ENCODE measurements at places on chromosomes 4 and X. TPM values are rescaled to one million over a fixed set of nuclear protein-coding genes. Genes with fewer than 3 reads are reported as not detected.
A peak's percentile ranks its signal among the peaks of the same experiment; 100 is the strongest.

GRCh38 chr4:34464196-34464595 is 1780.1 kb downstream of the ARAP2 start:
- no peak for DNase-seq
- H3K27me3 ChIP-seq: no peaks in the 10 kb centered on the region
- H3K36me3 ChIP-seq: peaks cover 7% of the 10 kb centered on the region
- peaks cover 6% of the 10 kb centered on the region for H3K4me1 ChIP-seq
- no peak overlapping the region for H3K4me3 ChIP-seq

DNA sequence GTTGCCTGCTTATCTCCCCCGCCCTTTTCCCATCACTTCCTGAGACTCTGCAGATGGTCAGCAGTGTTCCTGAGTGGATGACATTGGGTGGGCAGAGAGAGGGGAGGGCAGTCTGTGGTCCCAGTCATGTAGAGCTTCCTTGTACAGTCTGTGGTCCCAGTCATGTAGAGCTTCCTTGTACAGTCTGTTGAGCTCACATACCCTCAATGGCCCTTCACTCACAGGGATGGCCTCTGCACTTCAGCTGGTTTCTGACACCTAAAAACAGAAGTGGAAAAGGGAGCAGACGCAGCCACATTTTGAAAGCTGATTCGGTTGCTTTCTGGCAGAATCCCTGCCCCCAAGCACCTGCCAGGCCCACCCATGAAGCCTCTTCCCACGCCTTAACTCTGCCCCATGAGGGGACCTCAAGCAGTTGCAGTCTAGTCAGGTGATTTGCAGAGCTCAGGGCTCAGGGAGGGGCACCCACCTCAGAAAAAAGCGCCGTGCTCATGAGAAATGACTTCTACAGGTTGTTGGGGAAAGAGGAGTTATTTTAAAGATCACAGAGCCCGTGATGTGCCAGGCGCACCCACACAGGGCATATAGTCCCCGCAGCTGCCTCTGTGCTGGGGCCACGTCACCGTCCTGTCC is 3.6 kb upstream of the TMEM271 start:
- H3K27ac ChIP-seq: no peak overlapping the region
- no peaks in the 10 kb centered on the region for H3K36me3 ChIP-seq
- H3K27me3 ChIP-seq: peaks cover 33% of the 10 kb centered on the region
- peak; percentile 51 for DNase-seq
- H3K4me3 ChIP-seq: no peak overlapping the region

GRCh38 chr4:80903020-80903419 is 127.5 kb upstream of the BMP3 start:
- no peaks in the 10 kb centered on the region for H3K36me3 ChIP-seq
- H3K4me3 ChIP-seq: no peak overlapping the region
- no peak for DNase-seq
- no peak overlapping the region for H3K27ac ChIP-seq
- no peaks in the 10 kb centered on the region for H3K4me1 ChIP-seq
- no peaks in the 10 kb centered on the region for H3K27me3 ChIP-seq

GRCh38 chrX:100413229-100413628 is 3.2 kb upstream of the PCDH19 start:
- no peak overlapping the region for H3K4me3 ChIP-seq
- no peak for DNase-seq
- no peaks in the 10 kb centered on the region for H3K36me3 ChIP-seq
- H3K27ac ChIP-seq: no peak overlapping the region

DNA sequence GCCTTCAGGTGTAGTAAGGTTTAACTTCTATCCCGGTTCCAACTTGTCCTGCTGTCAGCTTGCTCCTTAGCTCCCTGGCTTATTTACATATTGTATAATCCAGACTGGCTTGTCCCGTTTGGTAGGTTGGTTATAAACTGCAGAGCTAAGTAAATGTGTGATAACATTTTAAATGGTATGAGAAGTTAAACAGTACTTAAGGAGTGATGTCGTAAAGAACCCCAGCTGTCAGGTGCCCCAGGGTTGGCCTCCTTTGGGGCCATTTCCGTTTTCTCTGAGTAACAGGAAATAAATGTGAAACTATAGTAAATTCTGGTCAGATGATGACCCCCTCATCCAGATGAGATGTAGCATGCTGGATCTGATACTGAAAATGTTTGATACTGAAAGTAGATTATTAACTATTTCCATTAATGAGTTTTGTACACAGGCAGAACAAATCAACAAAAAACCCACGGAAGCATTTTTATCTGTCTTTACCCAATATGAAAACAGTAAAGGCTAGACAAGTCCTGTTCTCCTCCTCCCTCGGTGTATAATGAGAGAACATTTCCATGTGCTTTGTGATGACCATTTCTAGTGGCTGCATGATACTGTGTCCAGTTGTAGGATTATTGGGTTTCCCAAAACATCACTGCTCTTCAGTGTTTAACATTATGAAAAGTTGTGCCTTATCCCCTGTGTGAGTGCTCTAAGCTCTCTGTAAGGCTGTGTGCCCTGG is 22.4 kb downstream of the GAB1 start:
- H3K27me3 ChIP-seq: no peaks in the 10 kb centered on the region
- no peak for DNase-seq
- peak overlapping the region; percentile 80 for H3K27ac ChIP-seq
- no peaks in the 10 kb centered on the region for H3K36me3 ChIP-seq
- peak overlapping the region; percentile 20 for H3K4me3 ChIP-seq
- peaks cover 71% of the 10 kb centered on the region for H3K4me1 ChIP-seq

GRCh38 chrX:154096140-154097002 is 1.1 kb downstream of the MECP2 start:
- peak overlapping the region; percentile 83 for H3K4me3 ChIP-seq
- H3K27ac ChIP-seq: peak overlapping the region; percentile 85
- H3K4me1 ChIP-seq: peaks cover 35% of the 10 kb centered on the region
- no peaks in the 10 kb centered on the region for H3K36me3 ChIP-seq
- peaks cover 13% of the 10 kb centered on the region for H3K27me3 ChIP-seq

GRCh38 chrX:12934850-12935249 is 28.4 kb downstream of the TLR8 start:
- no peaks in the 10 kb centered on the region for H3K36me3 ChIP-seq
- no peak overlapping the region for H3K27ac ChIP-seq
- H3K4me3 ChIP-seq: no peak overlapping the region
- H3K27me3 ChIP-seq: no peaks in the 10 kb centered on the region
- no peak for DNase-seq

- H3K36me3 ChIP-seq: peaks cover 19% of the 10 kb centered on the region
- H3K4me1 ChIP-seq: no peaks in the 10 kb centered on the region
- H3K27me3 ChIP-seq: no peaks in the 10 kb centered on the region
- H3K4me3 ChIP-seq: no peak overlapping the region
- no peak for DNase-seq
- no peak overlapping the region for H3K27ac ChIP-seq
These were observed 114.3 kb downstream of the CENPC start for GRCh38 chr4:67430989-67431388.

GRCh38 chrX:41344053-41344452 is 10.1 kb downstream of the DDX3X start:
- DNase-seq: no peak
- H3K27ac ChIP-seq: no peak overlapping the region
- peaks cover 10% of the 10 kb centered on the region for H3K4me1 ChIP-seq
- H3K4me3 ChIP-seq: no peak overlapping the region

GRCh38 chr4:136800248-136800647 is 732.0 kb downstream of the PCDH18 start:
- no peaks in the 10 kb centered on the region for H3K27me3 ChIP-seq
- no peak for DNase-seq
- no peaks in the 10 kb centered on the region for H3K36me3 ChIP-seq

DNA sequence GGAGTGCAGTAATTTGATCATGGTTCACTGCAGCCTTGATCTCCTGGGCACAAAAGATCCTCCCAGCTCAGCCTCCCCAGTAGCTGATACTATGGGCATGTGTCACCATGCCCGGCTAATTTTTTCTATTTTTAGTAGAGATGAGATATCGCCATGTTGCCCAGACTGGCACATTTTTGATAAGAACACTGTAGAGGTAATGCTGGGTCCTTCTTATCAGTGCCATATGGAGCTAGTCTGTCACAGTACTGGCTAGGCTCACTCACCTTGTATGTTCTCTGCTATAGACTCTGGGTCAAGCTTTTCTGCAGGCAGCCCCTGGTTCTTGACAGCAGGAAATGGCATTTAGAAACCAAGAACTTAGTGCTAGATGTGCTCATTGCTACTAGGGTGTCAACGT is 53.9 kb downstream of the BCOR start:
- H3K27ac ChIP-seq: no peak overlapping the region
- H3K36me3 ChIP-seq: peaks cover 15% of the 10 kb centered on the region
- no peak overlapping the region for H3K4me3 ChIP-seq
- no peak for DNase-seq

GRCh38 chrX:126552313-126553022 is at the start of gene DCAF12L1:
TSS of gene DCAF12L1 (minus strand) at chrX:126552814. CDS start at chrX:126552608, 206 bp downstream.
- no peak within 1 kb of the TSS for H3K4me3 ChIP-seq
- H3K27me3 ChIP-seq: no peaks in the 10 kb centered on the region
- no peaks in the 10 kb centered on the region for H3K4me1 ChIP-seq
- no peak within 1 kb of the TSS for H3K27ac ChIP-seq

GRCh38 chr4:100391086-100391485 is 126.7 kb downstream of the EMCN start:
- H3K27ac ChIP-seq: no peak overlapping the region
- peaks cover 6% of the 10 kb centered on the region for H3K27me3 ChIP-seq
- no peak for DNase-seq
- H3K4me1 ChIP-seq: no peaks in the 10 kb centered on the region
- no peak overlapping the region for H3K4me3 ChIP-seq

DNA sequence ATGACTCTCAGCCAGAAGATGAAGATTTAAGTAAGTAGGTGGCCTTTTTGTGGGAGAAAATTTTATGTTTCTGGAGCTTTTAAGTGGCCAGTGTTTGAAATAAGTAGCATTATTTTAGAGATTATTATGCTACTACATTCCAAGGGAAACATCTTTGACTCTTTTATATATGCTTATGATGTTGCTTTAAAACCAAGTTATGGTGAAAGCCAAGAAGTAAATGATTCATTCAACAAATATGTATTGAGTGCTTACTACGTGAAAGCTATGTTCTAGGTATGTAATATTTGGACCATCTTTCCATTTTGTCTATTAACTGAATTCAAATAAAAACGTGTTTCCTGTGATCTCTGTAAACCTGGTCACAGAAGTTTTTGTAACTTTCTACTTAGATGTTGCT is 58.3 kb downstream of the ZFX start:
- peak overlapping the region; percentile 60 for H3K27ac ChIP-seq
- peaks cover 52% of the 10 kb centered on the region for H3K36me3 ChIP-seq

SMR3B gene
- total RNA-seq: not detected

ANOS1 gene
- total RNA-seq: 0.08 TPM

NLRP2B gene
- not detected for total RNA-seq

P2RY4 gene
- not detected for total RNA-seq

PAGE4 gene
- not detected for total RNA-seq

ING2 gene
- total RNA-seq: 10.2 TPM

CRMP1 gene
- 24.5 TPM for total RNA-seq

ARX gene
- total RNA-seq: not detected

TBC1D8B gene
- 11.0 TPM for total RNA-seq

NEIL3 gene
- total RNA-seq: 2.1 TPM

PDGFC gene
- 25.4 TPM for total RNA-seq

NSG1 gene
- total RNA-seq: not detected

All from osteocyte (in vitro differentiated cells).